C1 segment of cervical spinal cord (tissue), 14 donors: ENCODE measurements at places on chromosomes 11 and 22.

GRCh38 chr11:78504181-78504580 lies 70.5 kb downstream of the NARS2 start:
- no peak for DNase-seq

- no peak for DNase-seq
Measured at GRCh38 chr11:31509051-31509428, 382 bp downstream of the IMMP1L start.

GRCh38 chr22:44738347-44738715 lies 14.0 kb upstream of the ARHGAP8 start:
- DNase-seq = no peak

GRCh38 chr22:30310881-30311771 lies 15.6 kb downstream of the TBC1D10A start:
- DNase-seq = no peak

DNA sequence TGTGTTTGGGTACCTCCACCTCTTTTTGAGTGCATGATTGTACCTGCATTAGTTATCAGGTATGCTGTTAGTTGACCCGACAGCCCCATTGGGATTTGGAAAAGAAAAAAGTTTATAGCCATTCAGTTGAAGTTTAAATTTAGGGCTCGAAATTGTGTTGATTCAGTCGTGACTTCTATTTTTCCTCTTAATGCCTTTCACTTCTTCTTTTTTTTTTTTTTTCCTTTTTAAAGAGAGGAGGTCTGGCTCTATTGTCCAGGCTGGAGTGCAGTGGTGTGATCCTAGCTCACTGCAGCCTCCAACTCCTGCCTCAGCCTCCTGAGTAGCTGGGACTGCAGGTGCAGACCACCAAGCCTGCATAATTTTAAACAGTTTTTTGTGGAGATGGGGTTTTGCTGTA lies 2.3 kb downstream of the STT3A start:
- DNase-seq = no peak

- no peak for DNase-seq
Measured at GRCh38 chr22:46823654-46824053, 61.2 kb downstream of the TBC1D22A start.

DNA sequence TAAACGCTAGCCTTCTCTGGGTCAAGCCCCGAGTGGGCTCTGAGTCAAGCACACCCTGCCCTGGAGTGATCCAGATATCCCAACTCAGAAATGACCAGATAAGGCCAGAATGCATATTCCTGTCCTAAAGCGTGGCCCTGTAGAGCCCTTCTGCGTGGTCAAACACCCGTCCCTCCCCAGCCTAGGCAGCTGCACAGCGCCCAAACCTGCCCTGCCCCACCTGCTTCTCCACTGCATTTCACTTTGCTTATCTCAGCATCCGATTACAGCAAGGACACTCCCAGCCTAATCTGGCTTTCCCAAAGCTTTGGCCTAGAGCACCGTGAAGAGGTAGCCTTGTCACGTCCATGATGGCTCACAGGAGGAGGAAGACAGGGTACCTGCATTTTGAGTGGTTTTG lies 11.9 kb upstream of the TMPRSS4 start:
- DNase-seq = no peak

DNA sequence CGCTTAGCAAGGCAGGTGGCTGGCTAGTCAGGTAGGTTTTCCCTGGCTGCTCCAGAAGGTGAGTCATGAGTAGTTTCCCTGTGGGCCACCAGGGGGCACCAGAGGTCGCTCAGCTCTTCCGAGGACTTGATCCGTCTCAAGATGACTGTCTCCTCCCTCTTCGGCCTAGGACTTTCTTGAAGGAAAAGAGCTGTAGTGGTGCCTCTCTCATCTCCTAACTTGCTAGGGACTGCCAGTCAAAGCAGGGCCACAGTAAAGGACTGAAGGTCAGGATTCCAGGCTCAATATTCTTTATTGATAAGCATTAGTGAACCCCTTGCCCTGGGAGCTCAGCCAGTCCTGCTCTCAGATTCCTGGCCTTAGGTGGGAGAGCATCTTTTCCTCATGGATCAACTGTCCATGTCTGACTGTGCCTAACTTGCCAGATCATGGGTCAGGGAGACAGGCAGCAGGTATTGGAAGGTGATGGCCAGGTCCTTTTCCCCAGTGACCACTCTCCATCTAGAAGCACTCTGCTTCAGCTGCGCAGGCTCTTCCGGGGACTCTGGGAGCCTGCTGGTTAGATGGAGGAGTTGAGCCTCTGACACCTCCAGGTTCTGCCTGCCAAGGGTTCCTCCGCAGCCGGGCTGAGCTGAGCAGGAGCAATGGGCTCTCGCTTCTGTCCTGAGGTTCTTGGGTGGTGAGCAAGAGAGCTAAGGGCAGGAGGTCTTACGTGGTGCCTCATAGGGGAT lies 1.9 kb downstream of the POLD4 start:
- peak; percentile 47 for DNase-seq

GRCh38 chr11:13343067-13343466 lies 65.5 kb downstream of the BMAL1 start:
- DNase-seq = no peak

DNA sequence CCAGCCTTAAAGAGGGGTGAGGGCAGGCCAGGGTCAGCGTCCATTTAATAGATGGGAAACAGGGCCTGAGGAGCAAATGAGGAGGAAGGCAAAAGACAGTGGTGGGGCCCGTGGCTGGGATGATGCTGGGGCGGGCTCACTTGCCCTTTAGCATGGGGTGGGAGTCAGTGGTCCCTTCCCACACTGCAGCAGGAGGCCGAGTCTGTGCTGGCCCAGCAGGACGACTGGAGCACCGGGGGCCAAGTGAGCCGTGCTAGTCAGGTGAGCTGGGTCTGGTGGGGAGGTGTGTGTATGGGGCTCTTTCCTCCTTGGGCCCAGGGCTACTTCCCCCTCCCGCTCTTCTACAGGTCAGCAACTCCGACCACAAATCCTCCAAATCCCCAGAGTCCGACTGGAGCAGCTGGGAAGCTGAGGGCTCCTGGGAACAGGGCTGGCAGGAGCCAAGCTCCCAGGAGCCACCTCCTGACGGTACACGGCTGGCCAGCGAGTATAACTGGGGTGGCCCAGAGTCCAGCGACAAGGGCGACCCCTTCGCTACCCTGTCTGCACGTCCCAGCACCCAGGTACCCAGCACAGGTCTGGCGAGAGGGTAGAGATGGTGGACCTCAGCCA lies 12.8 kb downstream of the SCYL1 start:
- no peak for DNase-seq

GRCh38 chr22:44205516-44206329 lies 25.0 kb downstream of the PARVG start:
- DNase-seq = no peak

DNA sequence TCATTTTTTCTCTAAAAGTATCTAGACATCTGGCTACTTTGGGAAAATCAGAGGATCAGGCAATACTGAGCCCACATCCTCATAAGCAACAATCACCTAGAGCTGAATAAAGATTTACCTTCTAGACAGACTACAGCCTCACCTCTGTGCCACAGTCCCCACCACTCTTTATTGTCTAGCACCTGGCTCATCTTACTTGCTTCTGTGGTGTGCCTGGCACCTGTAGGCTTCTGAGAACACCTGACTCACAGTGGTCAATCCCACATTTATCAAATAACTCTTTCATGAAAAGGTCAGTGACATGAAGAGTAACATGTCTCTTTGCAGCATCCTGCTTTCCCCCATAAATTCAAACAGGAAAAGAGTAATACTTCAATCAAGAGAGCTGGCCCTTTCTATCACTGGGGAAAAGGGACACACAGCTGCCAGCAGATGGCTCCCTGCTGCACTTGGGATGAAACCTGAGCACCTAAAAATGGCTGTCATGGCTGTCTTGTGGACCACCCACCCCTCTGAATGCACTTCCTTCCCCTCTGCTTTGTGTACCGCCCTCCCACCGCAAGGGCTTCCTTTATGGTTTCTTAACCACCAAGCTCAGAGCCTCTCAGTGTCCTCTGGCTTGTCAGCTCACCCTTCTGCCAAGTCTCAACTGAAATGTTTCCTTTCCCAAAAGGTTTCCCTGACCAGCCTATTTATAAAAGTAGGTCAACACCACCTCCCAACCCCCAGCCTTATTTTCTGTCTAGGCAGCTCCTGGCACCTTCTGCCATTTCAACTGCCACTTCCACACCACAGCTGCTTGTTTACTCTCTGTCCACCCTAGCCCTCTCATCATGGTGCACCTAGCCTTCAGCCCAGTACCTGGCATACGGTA lies 9.3 kb downstream of the TFIP11 start:
- peak; percentile 14 for DNase-seq

DNA sequence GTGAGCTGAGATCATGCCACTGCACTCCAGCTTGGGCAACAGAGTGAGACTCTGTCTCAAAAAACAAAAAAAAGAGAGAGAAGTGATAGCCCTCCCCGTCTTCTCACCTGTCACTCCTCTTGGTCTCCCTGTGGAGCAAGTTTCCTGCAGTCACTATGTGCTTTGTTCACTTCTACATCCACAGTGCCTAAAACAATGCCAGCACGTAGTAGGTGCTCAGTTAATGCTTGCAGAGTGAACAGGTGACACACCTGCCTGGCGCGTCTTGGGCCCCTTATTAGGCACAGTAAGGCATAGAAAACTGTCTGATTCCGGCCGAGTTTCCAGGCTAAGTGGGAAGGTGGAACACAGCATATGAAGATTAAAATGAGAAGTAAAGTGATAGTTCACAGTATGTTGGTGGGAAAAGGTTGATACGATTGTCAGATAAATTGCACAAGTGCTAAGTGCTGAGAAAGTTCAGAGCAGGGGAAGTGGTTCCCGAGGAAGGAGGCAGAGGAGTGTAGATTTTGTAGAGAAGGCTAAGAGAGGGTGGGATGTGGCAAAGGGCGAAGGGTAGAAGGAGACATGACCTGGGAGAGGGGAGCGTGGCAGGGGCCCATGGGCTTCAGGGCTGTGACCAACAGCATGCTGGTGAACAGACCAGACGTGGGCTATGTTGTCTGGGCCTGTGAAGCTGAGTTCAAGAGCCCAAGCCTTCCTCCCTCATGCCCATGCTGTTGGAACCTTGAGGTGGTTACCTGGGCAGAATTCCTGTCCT lies 41.9 kb downstream of the BCR start:
- DNase-seq = no peak

GRCh38 chr22:19981171-19981960 lies 35.3 kb downstream of the ARVCF start:
- no peak for DNase-seq

- DNase-seq = no peak
Measured at GRCh38 chr11:107275632-107276031, 182.0 kb downstream of the CWF19L2 start.

- DNase-seq = no peak
Measured at GRCh38 chr11:61730240-61730994, 22.0 kb upstream of the MYRF start.

DNA sequence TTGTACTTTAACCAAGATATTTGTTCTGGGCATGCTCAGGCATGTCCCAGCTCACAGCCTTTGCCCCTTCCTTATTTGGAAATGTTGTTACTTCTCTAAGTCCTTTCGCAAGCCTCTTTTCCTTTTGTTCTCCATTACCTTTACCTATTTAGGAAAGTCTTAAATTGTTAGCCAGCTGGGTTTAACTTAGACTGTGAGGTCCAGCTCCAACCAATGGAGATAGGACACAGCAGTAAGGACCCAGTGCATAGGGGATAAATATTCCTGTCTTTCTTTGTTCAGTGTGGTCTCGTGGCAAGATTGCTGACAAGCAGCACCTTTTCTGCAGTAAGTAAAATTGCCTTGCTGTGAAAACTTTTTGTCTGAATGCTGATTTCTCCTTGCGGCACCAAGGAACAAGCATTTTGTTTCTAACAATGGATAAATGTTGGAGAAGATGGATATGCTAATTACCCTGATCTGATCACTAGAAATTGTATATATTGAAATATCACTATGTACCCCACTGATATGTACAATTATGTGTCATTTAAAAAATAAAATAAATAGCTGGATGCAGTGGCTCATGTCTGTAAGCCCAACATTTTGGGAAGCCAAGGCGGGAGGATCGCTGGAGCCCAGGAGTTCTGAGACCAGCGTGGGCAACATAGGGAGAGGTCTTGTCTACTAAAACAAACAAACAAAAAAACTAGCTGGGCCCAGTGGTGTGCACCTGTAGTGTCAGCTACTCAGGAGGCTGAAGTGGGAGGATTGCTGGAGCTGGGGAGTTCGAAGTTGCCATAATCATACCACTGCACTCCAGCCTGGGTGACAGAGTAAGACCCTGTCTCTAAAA lies 31.9 kb upstream of the FTH1 start:
- no peak for DNase-seq

GRCh38 chr11:27231530-27231929 lies 131.5 kb downstream of the CCDC34 start:
- no peak for DNase-seq

- no peak for DNase-seq
Measured at GRCh38 chr11:111601636-111601978, 642 bp upstream of the SIK2 start.

GRCh38 chr11:36394926-36395325 lies 98.8 kb downstream of the PRR5L start:
- no peak for DNase-seq

- no peak for DNase-seq
Measured at GRCh38 chr11:20388096-20389055, 860 bp downstream of the PRMT3 start.

DNA sequence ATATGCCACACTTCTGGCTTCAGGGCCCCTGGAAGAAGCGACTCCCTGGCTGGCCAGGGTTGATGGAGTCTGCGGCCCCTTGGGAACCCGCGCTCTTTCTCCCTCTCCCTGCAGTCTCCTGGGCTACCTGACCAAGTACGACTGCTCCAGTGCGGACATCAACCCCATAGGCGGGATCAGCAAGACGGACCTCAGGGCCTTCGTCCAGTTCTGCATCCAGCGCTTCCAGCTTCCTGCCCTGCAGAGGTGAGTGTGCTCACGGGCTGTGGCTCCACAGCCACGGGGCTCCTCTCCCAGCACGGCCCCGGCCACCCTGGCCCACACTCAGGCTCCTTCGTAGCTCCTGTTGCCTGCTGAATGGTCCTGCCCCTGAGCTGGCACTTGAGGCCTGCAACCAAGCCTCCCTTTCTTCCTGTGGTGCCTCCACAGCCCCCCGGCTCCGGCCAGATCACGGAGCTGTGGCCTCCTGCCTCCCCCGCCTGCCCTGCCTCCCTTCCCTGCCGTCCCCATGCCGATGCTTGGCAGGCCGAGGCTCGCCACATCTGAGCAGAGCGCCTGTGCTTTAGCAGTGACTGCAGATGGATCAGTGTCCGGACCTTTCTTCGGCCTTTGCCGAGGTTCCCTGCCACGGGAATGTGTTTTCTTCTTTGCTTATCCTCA lies 36.2 kb upstream of the KRTAP5-7 start:
- DNase-seq = no peak

GRCh38 chr11:70352100-70352499 lies 46.2 kb upstream of the CTTN start:
- DNase-seq = no peak

GRCh38 chr11:124113890-124114289 lies 1.4 kb upstream of the VWA5A start:
- DNase-seq = no peak

- no peak for DNase-seq
Measured at GRCh38 chr11:134863294-134863693, 451.3 kb upstream of the B3GAT1 start.
